ENCODE measurements at places on chromosomes 12 and 14.

DNA sequence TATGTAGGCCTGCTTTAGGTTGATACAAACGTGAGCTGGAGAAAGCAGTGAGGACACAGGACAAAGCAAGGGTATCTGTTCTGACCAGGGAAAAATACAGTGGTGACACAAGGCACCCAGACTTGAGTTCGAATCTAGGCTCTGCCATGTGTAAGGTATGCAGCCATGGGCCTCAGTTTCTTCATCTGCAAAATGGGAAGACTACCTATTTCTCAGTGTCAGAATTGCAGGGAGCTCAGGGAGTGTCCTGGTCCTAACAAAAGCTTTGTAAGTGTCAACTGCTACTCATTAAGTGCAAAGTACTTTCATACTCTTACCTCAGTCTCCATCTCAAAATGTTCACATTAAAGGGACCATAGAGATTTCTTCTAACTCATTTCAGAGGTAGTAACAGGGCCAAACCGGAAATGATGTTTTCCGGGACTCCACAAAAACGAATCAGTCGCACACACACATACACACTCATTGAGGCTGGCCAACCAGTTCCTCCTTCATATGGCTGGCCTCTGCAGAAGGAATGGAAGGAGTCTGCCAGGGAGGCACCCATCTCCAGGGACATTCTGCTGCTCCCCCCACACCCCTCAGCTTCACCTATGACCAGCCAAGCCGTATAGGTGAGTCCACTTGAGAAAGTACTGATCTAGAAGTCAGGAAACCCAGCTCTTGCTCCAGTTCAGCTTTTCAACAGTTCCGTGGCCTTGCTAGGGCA is 7.8 kb downstream of the CTDSP2 start:
- DNase-seq, result no peak

GRCh38 chr14:65168840-65169239 is 66.5 kb upstream of the MAX start:
- DNase-seq, result no peak

DNA sequence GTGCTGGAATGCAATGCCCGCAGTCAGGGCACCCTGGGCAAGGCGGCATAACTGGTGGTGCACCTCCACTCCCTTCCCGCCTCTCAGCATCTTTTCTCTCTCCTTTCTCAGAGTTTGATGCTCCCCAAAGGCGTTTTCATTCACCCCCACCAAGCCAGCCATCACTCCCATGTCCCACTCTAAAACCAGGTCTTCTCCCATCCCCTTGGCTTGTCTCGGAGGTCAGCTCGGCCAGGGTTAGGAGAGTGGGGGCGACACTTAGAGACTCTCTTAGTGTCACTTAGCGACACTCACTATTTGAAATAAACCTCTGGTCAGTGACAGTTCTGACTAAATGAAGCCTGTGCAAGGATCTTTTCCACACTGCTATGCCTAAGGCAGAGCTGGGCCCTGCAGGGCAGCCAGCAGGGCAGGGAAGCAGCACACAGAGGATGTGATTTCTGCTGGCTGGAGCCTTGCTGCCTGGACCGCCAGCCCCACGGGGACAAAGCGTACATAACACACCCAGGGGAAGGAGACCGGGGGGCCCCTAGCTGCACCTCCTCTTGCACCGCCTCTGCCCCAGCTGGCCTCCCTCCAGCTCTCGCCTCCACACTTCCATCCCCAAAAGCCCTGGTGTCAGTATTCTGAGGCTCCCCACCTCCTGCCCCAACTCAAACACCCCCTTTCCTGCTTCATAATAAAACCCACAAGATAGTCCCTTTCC is 64.5 kb downstream of the VWF start:
- DNase-seq, result no peak

DNA sequence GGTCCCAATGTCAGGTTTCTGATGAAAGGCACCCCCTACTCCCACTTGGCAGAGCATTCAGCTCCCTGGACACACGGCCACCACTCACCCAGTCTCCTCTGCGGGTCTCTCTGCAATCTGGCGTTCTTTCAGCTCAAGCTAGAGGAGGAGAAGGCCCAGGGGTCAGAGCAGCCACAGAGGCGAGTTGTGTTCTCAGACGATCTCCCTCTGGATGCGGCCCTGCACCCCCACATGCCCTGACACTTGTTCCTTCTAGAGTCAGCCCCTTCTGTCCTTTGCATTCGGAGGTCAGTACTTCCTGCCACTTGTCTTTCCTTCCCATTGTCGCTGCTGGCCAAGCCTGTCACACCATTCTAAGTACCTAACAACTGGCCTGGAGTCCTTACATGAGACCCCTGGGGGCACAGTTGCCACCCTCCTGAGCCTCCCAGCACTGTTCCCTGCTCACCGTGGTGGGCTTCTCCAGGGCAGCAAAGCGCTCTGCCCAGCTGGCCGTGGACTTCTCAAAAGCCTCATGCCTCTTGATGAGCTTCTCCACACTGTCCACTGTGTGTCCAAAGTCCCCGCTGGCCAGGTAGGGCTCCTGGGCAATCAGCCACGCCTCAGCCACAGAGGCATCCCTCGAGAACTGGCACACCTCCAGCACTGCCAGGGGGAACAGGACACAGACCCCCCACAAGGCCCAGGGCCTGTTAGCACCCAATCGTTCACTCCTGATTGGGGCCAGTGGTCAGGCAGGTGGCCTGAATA is 63.2 kb downstream of the PLEKHG3 start:
- no peak for DNase-seq

- DNase-seq, result no peak
Observed at GRCh38 chr12:49936925-49937324, 13.6 kb upstream of the AQP2 start.

DNA sequence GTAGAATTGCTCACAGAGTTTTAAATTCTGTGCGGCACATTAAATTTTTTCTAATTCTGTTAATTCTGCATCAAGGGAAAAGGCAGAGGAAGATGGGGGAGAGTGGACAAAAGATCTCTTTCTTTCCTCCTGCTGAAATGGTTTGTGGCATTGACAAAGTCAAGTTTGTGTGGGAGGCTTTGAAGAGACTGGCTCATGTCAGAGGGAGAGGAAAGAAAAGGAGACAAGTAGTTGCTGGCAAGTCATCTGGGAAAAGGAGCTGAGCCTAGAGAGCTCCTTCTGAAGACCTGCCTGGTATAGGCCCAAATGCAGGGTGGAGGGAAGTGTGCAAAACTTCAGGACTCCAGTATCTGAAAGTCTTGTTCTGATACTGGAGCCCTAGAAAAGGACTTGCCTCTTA is 36.3 kb downstream of the TTLL5 start:
- no peak for DNase-seq

DNA sequence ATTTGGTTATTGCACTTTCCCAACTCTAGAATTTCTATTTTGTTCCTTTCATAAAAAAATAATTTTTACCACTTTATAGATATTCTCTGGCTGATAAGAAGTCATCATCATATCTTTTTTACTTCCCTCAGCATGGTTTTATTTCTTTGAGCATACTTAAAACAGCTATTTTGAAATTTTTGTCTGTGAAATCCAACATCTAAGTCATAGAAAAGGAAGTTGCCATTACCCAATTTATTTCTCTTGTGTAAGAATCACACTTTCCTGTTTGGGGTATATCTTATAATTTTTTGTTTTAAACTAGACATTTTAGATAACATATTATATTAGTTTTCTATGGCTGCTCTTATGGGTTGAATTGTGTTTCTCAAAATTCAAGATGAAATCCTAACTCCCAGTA is 400.2 kb upstream of the OR4E1 start:
- DNase-seq, result no peak

DNA sequence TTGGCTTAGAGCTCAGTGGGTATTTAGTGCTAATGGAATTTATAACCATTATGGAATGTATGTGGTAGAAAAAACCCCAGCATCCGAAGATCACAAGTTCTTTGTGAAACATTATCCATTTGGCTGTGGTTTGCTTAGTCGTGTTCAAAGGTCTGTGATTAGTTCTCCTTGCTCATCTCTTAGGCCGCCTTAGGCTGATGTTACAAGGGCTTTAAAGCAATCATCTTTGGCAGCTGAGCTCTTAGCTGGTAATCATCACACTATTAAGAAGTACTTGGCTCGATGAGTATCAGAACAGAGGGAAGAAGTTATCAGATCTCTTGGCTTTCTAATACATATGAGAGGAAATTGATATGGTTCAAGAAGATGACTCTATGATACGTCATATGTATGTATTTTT is 124.1 kb upstream of the E2F7 start:
- no peak for DNase-seq

DNA sequence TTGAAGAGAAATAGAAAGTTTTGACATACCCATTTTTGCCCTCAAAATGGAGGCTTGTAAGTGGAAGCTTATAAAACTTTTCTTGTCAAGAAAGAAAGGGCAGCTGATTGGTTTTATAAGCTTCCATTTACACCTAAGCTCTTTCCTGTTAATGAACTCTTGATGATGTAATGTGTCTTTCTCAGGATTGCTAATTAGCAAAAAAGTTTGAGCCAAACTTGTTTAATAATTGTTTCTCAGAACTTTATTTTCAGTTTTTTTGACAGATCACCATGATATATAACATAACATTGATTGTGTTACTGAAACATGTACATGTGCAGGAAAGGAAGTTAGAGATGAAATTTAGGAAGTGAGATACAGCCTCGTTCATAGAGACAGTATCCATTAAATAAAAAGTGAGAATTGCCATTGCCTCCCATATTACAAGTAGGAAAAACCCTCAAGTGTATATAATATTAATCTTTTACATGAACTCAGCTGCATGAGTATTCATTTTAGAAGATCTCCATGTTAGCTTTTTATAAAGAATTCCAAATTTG is 26.8 kb downstream of the RIC8B start:
- no peak for DNase-seq

DNA sequence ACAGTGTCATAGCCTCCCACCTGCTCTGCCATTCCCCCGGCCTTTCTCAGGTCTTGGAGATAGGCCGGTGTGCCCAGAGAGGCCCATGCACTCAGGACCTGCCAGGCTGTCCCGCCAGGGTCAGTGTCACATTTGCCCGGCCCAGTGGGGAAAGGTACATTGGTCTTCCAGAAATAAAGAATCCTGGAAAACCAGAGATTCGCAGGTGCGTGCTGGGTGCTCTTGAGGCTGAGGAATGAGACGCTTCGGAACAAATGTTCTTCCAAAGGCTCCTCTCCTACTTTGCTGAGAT is 205.8 kb upstream of the RTL1 start:
- no peak for DNase-seq

- no peak for DNase-seq
Observed at GRCh38 chr12:31591380-31591901, 505 bp upstream of the DENND5B start.

DNA sequence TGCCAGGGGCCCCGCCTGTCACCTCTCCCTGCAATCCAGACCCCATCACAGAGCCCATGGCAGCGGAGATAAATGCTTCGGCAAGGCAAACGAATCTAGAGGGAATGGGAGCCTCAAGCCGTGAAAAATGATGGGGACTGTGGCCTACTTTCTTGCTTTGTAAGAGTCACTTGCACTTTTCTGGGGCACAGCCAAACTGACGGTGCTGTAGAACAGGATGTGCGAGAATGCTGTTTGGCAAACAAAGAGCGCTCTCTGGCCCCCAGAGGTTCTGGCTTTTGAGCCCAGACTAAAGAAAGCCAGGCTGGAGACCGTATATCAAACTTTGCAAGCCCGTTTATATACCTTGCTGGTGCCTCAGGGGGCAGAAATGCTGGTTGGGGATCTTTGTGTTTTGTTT is 108.7 kb downstream of the CACNA1C start:
- DNase-seq, result no peak

GRCh38 chr12:122020795-122021192 is 890 bp upstream of the BCL7A start:
- no peak for DNase-seq

DNA sequence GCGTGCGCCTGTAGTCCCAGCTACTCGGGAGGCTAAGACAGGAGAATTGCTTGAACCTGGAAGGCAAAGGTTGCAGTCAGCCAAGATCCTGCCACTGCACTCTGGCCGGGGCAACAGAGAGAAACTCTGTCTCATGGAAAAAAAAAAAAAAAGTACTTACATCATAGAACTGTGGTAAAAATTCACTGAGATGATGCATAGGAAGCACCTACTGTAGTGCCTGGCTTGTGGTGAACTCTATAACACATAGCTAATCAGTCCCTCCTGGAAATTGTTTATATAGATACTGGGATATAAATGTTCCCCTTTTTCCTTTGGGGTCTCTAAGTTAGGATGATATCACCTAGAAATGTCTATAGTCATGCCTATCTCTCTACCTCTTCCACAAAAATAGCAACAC is 89.7 kb upstream of the CPM start:
- DNase-seq, result no peak

DNA sequence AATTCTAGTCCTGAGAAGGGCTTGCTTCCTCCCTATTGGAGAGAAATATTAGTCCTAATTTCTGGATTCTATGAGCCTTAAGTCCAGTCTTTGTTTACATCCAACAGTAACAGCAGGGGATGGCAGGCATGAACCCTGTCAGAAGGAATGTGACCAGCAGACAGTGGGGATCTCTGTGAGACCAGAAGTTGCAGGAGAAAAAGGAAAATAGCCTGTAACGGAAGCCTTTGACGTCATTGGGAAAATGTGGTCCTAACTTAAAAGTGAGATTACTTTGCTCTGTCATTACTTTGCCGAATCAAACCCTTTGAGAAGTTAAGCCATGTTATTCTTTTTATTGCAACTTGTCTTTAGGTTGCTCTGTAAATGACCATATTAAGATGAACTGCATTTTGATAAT is 218.2 kb upstream of the PRICKLE1 start:
- DNase-seq, result no peak
